ENCODE measurements at places on chromosomes 1 and 21. TPM values are rescaled to one million over a fixed set of nuclear protein-coding genes. Genes with fewer than 3 reads are reported as not detected.

DNA sequence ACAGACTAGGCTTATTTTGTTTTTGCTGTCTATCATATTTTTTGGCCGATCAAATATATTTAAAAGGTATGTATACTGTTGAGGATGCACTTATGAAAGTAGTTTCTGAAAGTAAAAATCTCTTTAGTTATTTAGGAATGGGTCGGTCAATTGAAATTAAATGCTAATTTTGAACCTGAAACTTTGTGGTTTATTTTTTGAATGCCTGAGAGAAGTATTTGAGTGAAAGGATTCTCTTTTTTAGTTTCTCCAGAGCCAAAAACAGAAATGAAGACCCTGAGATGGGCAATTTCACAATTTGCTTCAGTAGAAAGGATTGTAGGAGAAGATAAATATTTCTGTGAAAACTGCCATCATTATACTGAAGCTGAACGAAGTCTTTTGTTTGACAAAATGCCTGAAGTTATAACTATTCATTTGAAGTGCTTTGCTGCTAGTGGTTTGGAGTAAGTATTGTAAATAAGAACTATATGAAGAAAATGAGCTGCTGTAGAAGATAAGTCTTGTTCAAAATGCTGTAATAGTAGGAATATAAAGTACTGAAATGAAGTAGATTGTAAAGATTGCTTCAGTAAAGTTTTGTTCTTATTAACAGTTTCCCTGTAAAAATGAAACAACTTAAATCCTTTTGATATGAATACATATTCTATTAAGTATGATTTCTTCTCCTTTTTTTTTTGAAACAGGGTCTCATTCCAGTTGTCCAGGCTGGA is 11.5 kb downstream of the USP1 start:
- no peak for DNase-seq

GRCh38 chr1:172485626-172486025 is 41.8 kb upstream of the PIGC start:
- no peak for DNase-seq

DNA sequence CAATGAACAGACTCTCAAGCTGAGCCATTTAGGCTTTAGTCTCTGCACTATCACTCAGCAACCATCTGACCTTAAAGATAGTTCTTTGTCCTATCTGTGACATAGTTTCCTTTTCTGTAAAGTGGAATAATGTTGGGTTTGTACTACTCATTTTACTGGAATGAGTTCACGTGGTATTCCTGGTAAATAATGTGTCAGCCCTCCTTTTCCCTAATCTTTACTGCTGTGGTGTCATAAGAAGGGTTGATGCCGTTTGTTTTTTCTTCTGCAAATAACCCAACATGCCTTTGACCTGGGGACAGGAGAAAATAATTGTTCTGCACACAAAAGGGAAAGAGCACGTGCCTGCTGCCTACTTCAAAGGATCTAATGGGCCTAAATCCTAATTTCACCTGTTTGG is 297.8 kb downstream of the BRINP3 start:
- DNase-seq: peak; percentile 49

The GRHL3 gene
- polyA plus RNA-seq: 6.9 TPM

DNA sequence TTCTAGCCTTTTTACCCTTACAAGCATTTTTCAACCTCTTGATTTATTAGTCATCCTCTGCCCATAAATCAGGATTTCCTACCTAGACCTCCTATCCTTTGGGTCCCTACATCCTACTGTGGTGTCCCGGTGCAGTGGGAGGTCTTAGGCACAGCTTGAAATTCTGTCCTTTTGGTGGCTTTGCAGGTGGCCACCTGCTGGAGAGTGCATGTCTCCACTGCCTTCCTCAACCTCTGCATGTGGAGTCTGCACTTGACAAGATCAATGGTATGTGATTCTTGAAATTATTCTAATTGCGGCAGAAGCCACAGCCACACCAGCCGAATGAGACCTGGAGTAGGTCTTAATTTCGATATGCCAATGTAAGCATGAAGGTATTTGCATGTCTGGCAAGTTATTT is 11.4 kb upstream of the KCNA3 start:
- no peak for DNase-seq

The ATP1A4 gene
- 0.45 TPM for polyA plus RNA-seq

The ELOVL1 gene
- polyA plus RNA-seq: 185 TPM

GRCh38 chr1:16254263-16254928 is 17.4 kb upstream of the CPLANE2 start:
- no peak for DNase-seq

- DNase-seq: no peak
Measured at GRCh38 chr1:182520736-182521135, 68.3 kb downstream of the RNASEL start.

DNA sequence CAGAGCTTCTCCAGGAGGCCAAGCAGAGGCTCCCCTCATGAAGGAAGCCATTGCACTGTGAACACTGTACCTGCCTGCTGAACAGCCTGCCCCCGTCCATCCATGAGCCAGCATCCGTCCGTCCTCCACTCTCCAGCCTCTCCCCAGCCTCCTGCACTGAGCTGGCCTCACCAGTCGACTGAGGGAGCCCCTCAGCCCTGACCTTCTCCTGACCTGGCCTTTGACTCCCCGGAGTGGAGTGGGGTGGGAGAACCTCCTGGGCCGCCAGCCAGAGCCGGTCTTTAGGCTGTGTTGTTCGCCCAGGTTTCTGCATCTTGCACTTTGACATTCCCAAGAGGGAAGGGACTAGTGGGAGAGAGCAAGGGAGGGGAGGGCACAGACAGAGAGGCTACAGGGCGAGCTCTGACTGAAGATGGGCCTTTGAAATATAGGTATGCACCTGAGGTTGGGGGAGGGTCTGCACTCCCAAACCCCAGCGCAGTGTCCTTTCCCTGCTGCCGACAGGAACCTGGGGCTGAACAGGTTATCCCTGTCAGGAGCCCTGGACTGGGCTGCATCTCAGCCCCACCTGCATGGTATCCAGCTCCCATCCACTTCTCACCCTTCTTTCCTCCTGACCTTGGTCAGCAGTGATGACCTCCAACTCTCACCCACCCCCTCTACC is 19.1 kb downstream of the CSF1 start:
- no peak for DNase-seq

GRCh38 chr1:83499998-83500397 is 498.9 kb downstream of the TTLL7 start:
- DNase-seq: no peak

DNA sequence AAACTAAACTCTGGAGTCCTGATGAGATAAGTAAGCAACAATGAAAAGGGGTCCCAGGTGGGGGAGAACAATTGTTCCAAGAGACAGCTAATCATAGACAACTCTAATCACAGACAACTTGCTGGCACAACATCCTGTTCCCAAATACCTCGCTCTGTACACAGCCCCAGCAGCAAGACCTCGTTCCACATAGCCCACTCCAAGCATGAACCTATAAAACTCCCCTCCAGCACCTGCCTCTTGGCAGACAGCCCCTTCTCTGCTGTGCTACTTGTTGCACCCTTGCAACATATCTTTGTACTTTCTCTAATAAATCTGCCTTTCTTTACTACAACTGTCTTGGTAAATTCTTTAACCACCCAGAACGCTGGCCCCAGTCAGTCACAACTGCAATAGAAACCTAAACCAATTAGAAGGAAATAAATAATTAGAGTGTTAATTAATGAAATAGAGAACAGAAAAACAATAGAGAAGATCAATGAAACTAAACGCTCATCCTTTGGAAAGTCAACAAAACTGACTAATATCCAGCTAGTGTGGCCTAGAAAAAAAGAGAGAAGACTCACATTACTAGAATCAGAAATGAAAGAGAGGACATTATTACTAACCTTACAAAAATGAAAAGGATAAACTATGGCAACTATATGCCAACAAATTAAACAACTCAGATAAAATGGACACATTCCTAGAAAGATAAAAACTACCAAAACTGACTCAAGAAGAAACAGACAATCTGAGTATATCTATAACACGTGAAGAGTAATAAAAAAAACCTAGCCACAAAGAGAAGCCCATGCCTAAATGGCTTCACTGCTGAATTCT is 36.1 kb downstream of the LRRC40 start:
- no peak for DNase-seq

- peak; percentile 84 for DNase-seq
Measured at GRCh38 chr1:46616277-46617107, at the start of gene MOB3C. Gene MOB3C, minus strand, starts transcription at chr1:46616811. Its CDS starts 3,490 bp downstream, at chr1:46613321.

DNA sequence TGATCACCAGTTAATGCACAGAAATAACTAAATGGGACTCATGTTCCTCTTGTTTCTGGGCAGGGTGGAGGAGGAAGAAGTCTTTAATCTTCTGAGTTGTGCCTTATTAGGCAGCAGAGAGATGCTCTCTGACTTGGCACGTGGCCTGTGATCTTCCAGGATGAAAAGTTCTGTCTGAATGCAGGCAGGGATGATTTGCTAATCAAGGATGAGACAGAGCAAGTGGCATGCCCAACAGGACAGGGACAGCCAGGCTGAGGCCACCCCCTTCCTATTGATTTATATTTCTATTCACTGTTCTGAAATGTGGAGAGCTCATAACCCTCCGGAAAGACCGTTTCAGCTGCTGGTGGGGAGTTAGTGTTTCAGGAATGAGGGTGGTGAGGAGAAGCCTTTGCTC is 477.8 kb upstream of the CAMK1G start:
- DNase-seq: no peak

DNA sequence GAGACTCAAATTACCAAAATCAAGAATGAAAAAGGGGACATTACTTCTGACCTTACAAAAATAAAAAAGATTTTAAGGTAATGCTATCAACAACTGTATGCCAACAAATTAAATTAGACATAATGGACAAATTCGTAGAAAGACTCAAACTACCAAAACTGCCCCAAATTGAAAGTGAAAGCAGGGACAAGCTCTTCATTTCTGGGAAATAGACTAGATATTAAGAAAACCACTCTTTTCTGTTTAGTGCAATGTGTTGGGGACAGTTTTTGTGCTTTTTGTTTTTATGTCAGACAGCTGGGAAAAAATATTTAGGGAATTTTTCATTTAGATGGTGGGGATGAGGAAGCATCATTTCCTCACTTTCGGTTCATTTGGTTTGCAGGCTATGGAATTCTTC is 4.9 kb upstream of the GBP1 start:
- DNase-seq: no peak

The AMY1B gene
- polyA plus RNA-seq: not detected

GRCh38 chr1:230061801-230062200 is 5.2 kb upstream of the GALNT2 start:
- no peak for DNase-seq

DNA sequence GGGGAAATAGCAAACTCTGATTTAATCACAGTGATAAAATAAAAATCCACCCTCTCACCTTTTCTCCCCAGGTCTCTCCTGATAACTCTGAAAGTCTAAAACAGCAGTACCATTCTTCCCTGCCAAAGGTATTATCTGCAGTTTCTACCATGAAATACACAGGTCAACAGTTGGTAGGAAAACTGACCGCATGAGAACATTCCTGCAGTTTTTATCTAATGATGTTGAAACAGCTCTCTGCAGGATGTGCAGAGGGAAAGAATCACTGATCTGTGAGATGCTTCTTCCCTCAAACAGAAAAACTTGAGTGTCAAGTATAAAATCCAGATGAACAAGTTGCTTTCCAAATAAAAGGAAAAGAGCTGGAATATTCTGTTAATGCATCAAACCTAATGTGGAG is 39.1 kb downstream of the KCNJ6 start:
- DNase-seq: no peak

GRCh38 chr1:231159963-231160761 is 1.7 kb upstream of the TRIM67 start:
- no peak for DNase-seq

GRCh38 chr1:176033881-176034280 is 173.2 kb downstream of the COP1 start:
- DNase-seq: no peak

GRCh38 chr1:100971021-100971420 is 54.6 kb downstream of the DPH5 start:
- DNase-seq: no peak

The FALEC gene
- 0.39 TPM for polyA plus RNA-seq

DNA sequence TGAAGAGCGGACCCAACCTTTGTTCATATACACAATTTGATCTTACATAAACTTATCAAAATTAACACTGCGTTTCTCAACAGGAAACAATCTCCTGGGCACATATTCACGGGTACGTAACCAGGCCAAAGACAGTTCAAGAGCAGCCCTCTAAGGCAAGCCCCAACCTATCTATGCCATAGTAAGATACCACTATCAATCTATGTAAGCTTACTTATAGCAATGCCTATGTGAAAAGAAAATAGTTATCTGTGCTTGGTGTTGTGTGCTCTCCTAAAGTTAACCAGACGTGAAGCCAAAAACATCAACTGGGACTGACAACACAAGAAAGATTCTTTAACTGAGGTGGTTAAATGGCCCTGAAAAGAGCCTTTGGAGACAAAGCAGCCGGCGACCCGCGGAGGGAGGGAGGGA is 49.4 kb upstream of the BOLA1 start:
- peak; percentile 7 for DNase-seq

- no peak for DNase-seq
Measured at GRCh38 chr21:45309987-45310381, 22.3 kb upstream of the POFUT2 start.

- no peak for DNase-seq
Measured at GRCh38 chr1:198837278-198838021, 198.6 kb downstream of the PTPRC start.

DNA sequence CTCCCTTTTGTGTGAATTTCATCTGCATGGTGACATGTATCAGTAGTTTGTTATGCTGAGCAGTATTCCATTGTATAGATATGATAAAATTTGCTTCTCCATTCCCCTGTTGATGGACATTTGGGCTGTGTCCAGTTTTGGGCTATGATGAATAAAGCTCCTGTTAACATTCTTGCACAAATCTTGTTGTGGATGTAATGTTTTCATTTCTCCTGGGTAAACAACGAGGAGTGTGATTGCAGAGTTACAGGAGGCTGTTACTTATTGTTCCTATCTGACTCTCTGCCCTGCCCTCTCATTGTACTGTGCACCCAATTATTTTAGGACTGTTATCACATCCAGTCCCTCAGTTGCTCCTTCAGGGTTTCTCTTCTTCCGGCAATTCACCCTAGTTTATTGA is 24.2 kb downstream of the MAPKAPK2 start:
- DNase-seq: no peak

The COA6 gene
- 67.3 TPM for polyA plus RNA-seq

The LIN28A gene
- 0.23 TPM for polyA plus RNA-seq

DNA sequence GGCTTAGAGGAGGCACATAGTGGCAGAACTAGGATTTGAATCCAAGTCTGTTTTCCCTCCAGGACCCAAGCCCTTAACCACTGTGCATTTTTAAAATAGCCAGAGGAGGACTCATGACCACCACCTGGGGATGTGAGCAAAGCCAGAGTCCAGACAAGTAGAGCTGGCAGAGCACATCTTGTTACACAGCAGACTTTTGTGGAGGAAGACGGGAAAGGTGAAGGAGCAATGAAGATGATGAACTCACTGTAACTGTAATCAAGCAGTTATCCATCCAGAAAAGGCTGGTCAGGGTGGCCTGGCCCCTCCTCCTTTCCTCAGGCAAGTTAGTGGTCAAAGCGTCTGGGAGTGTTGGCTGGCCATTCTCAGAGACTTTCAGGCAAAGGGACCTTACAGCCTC is 50.9 kb downstream of the SLC44A3 start:
- no peak for DNase-seq

GRCh38 chr1:162292422-162292849 is 84.2 kb downstream of the SPATA46 start:
- DNase-seq: no peak

GRCh38 chr1:210709701-210710100 is 381.0 kb downstream of the HHAT start:
- no peak for DNase-seq

All from hepatocyte (in vitro differentiated cells).